Right renal cortex interstitium (tissue), 3 donors: ENCODE measurements at places on chromosomes 13 and 19. TPM values are rescaled to one million over a fixed set of nuclear protein-coding genes. Genes with fewer than 3 reads are reported as not detected.

Gene ELSPBP1
- 0.31 TPM for polyA plus RNA-seq

Gene ZNF442
- polyA plus RNA-seq = 8.4 TPM

Gene RXFP2
- polyA plus RNA-seq = 0.57 TPM

Gene LIG1
- 58.0 TPM for polyA plus RNA-seq

Gene SIGLEC8
- polyA plus RNA-seq = not detected

Gene C19orf85
- polyA plus RNA-seq = not detected

Gene PCDH17
- polyA plus RNA-seq = 18.7 TPM

Gene OR7G2
- polyA plus RNA-seq = 0.04 TPM

Gene SLAIN1
- polyA plus RNA-seq = 24.1 TPM

Gene PPM1N
- 0.17 TPM for polyA plus RNA-seq

Gene ZNF562
- polyA plus RNA-seq = 23.3 TPM

Gene MEGF8
- polyA plus RNA-seq = 36.3 TPM

Gene SLC39A3
- 27.5 TPM for polyA plus RNA-seq

Gene C1QTNF9
- polyA plus RNA-seq = 0.24 TPM

Gene ZNF835
- polyA plus RNA-seq = 4.1 TPM

Gene POSTN
- polyA plus RNA-seq = 309 TPM

- DNase-seq = no peak
Observed at GRCh38 chr13:77740931-77741596, 43.6 kb downstream of the SLAIN1 start.

DNA sequence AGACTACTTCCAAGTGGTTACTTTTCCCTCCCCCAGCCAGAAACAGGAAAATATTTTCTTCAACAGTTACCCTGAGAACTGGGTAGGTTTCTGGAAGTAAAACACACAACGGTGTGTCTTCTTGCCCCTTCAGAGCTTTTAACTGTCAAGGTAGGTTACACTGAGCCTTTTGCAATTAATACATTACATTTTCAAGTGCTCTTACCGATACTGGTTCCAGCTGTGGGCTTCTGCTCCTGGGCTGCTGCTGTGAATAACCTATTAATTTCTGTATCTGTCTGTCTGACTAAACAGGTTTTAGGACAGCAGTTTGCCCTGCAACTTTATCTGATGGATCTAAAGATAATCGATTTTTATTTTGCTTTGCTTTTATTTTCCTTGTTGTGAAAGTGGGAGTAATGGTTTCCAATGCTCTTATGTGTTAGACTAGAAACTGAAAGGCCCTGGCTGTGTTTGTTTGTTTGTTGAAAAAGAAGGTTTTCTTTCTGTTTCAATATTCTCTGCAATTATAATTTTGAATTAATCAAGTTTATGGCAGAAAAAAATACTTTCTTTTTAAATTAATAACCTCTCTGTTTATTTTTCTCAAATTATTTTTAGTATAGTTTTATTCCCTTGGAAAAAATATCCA lies 196.7 kb upstream of the SLITRK6 start:
- no peak for DNase-seq

GRCh38 chr19:1584500-1585242 lies 8.0 kb downstream of the MBD3 start:
- no peak for DNase-seq

DNA sequence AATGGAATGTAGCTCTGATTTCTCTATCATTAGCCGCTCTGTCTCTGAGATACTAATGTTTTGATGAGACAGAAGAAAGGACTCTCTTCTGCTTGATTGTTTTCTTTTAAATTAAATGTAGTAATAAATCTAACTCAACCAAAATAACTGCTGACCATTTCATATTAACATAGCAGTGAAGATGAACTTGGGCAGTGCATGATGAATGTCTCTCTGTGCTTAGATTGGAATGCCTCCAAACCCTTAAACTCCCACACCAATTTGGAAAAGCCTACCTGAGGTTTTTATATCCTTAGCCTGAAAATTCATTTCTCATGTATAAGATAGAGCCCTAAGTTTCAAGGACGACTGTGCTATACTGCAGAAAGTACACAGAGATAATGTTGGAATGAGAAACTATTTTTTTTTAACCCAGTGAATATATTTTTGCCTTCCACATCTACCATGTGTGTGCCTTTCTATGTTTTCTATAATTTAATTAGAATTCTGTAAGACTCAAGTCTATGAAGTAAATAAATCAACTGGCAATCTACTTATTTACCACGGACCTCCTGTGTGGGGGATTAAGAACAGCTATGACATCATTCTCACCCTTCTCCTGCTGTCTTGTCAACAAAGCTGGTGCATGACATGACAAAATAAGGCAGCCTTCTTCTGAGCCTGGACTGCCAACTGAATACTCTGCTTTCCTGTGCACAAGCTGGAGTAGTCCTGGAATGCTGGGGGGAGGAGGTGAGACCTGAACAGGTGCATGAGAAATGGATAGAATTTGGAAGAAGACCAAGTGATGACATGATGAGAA lies 155.5 kb downstream of the FGF9 start:
- DNase-seq = no peak

DNA sequence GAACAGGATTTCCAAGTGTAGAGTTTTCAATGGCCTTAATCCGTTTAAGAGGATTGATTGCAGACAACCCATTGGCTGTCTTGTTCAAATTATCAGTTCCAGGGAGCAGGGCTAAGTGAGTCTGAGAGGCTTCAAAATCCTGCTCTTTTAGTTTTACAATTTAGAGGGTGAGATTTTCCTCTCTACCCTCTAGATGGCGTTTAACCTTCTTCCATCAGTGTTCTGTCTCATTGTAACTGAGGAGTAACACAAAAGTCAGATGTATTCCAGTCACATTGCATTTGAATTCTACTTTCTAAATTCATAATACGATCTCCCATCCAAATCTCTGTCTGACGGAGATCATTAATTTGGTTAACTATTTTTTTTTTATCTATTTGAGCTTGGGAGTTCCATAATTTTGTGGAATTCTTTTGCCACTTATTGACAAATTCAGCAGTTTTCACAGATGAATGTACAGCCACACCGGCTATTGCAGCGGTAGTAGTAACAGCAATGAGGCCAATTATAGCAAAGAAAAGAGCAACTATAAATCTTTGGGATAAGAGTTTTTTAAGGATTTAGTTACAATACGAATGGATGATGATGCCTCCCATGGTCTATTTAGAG lies 7.8 kb upstream of the C19orf84 start:
- no peak for DNase-seq

DNA sequence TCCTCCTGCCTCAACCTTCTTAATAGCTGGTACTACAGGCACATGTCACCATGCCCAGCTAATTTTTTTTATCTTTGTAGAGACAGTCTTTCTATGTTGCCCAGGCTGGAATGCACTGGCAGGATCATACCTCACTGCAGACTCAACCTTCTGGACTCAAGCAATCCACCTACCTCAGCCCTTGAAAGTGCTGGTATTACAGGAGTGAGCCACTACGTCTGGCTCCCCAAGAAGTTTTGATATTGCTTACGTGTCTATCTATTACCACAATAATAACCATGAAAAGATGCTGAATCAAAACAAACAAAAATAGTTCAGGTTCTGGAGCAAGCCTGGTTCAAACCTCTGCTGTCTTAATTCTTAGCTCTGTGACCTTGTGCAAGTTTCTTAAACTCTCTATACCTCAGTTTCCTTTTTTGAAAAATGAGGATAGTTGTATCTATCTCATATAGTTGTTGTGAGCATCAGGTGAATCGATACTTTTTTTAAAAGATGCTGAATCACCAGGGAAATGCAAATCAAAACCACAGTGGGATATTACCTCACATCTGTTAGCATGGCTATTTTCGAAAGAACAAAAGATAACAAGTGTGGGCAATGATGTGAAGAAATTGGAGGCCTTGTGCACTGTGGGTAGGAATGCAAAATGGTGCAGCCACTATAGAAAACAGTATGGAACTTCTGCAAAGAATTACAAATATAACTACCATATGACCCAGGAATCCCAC lies 19.0 kb upstream of the LEUTX start:
- DNase-seq = no peak

GRCh38 chr19:45999653-46000121 lies 4.4 kb downstream of the CCDC61 start:
- DNase-seq = no peak

DNA sequence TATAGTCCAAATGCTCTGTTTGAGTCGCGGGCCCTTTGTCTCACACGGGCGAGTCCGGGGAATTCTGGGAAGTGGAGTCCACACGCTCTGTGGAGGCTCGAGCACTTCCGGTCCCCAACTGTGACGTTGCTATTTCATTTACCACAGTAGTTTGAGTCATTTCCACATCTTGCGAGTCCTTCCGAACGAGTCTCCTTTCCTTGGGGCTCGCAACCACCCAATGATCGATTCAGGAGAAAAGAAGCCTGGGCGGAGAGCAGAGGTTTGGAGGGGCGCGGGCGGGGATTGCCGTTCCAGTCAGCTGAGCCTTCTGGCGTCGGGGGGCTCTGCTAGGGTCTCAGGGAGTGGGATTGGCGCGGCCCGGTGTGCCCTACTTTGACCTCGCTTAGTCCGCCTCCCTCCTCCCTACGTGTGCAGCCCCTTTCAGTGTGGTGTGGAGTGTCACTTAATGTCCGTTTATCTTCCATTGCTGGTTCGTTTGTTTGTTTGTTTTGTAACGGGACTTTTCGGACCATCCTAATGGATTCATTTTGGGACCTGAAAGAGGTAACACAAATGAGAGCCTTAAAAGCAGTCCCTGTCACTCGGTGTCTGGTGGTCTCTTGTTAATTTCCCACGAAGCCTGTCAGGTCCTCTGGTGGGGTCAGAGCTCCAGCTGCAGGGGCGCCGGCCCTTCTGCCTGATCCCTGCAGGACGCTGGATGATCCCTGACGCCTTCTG lies at the start of gene ZNF222:
TSS of gene ZNF222 (plus strand) at position 163 of the 720 bp plus-strand sequence. CDS start at position 221, 58 bp downstream.
- DNase-seq = peak; percentile 79

GRCh38 chr19:27884376-27884775 lies 1328.6 kb downstream of the UQCRFS1 start:
- no peak for DNase-seq

DNA sequence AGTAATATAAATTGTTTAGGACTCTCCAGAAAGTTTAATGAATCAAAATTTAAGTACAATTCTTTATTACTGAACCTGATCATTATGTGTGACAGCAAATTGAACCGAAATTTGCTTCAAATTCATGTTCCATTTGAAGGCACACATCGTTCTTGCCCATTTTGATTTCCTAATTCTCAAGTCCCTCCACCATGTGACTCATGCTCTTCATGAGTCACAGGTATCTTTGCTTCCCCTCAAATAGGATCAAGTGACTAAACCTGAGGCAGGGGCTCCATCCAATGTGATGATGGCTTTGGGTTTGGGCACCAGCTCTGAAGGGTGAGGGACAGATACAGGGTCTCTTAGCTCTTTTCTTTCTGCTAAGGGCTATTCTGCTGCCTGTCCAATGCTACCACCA lies 86.1 kb downstream of the THSD1 start:
- no peak for DNase-seq

- no peak for DNase-seq
Observed at GRCh38 chr13:51227404-51227803, 5.2 kb downstream of the FAM124A start.

GRCh38 chr13:76330761-76331160 lies 555.4 kb downstream of the KCTD12 start:
- no peak for DNase-seq

DNA sequence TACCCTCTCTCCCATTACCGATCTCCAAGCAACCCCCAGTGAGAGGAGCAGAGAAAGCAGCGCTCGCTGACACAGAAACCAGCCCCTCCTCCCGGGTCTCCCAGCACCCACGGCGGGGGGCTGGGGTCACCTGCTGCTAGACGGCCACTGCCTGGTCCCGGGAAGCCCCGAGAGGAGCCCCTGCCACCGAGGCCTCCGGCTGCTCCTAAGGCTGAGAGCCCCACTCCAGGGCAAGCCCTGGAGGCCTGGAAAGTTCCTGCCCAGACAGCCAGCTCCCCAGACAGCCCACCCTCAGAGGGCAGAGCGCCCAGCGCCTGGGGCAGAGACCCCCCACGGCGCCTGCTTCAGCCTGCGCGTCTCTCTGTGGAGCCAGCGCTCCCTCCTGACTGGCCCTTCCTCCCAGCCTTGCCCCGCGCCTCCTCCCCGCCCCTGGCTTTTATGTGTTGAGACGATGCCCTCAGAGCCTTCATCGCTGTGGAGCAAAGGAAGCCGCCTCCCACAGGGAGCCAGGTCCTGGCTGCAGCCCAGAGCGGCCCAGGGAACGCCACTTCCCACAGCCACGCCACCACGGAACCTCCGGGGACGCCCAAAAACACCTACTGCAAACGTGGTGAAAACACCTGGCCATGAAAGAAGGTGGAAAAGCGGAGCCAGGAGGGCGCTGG lies 51.1 kb downstream of the MLLT1 start:
- no peak for DNase-seq

DNA sequence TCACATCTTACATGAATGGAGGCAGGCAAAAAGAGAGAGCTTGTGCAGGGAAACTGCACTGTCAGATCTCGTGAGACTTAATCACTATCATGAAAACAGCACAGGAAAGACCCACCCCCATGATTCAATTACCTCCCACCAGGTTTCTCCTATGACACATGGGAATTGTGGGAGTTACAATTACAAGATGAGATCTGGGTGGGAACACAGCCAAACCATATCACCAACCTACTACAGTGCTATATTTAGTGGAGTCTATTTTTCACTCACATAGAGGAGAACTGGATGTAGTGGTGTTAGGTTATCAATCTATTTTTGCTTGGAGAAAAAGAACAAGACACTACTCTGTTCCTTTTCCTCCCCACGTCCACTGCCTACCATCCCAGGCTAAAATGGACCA lies 276.6 kb downstream of the KCTD12 start:
- DNase-seq = no peak

GRCh38 chr13:23660249-23660648 lies 90.0 kb downstream of the TNFRSF19 start:
- DNase-seq = no peak

DNA sequence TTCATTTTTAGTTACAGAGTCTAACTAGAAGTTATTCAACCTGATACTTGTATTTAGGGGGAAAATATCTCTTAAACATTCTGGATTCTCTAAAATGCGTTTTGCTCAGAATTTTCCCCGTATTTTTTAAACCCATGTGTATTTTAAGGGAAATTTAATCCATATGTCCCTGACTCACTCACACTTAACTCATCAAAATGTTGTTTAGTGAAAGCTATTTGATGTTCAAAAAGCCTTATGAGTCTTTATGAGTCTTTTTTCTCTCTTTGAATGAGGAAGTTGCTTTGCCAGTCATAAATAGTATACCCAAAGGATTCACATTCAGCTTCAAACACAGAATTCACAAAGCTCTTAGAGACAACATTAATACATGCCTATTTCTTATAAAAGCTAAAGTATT lies 16.4 kb downstream of the MAB21L1 start:
- no peak for DNase-seq

DNA sequence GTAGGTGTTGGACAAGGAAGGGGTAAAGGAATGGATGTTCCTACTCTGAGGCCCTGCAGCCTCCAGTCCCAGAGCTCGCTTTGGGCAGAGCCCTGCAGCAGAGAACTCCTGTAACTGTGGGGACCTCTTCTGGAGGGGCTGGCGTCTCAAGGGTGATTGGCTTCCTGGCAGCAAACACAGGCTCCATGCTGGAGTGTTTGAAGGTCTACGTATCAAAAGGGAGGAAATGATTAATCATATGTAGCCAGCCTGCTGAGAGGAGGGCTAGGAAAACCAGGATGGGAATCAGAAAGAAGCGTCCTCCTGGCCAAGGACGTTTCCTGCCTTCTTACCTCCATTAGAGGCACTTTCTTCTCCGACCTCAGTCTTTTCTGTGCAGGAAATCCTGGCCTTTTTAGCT lies 208.5 kb downstream of the TSHZ3 start:
- no peak for DNase-seq
